ENCODE measurements at places on chromosomes 11 and 22.
A peak's percentile ranks its signal among the peaks of the same experiment; 100 is the strongest.

- DNase-seq = peak; percentile 25
Observed at GRCh38 chr11:116853461-116854073, 16.1 kb upstream of the APOA1 start.

GRCh38 chr11:122755941-122756340 is 82.4 kb upstream of the CRTAM start:
- no peak for DNase-seq

DNA sequence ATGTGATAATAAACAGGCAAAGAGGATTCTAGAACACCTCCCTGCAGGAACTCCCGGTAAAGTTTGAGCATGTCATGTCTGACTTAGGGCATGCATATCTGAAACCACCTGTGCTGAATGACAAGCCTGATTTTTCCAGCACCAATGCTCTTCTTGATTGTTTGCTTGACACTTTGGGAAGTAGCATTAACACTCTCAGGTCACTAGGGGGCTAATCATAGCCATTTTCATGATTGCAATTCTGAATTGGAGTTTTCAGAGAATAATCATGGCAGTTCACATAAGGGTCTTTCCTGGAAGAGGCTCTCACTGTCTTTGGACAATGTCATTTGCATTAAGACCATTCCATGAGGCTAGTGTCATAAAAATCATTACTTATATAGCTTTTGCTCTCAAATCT is 234.4 kb upstream of the MTNR1B start:
- no peak for DNase-seq

DNA sequence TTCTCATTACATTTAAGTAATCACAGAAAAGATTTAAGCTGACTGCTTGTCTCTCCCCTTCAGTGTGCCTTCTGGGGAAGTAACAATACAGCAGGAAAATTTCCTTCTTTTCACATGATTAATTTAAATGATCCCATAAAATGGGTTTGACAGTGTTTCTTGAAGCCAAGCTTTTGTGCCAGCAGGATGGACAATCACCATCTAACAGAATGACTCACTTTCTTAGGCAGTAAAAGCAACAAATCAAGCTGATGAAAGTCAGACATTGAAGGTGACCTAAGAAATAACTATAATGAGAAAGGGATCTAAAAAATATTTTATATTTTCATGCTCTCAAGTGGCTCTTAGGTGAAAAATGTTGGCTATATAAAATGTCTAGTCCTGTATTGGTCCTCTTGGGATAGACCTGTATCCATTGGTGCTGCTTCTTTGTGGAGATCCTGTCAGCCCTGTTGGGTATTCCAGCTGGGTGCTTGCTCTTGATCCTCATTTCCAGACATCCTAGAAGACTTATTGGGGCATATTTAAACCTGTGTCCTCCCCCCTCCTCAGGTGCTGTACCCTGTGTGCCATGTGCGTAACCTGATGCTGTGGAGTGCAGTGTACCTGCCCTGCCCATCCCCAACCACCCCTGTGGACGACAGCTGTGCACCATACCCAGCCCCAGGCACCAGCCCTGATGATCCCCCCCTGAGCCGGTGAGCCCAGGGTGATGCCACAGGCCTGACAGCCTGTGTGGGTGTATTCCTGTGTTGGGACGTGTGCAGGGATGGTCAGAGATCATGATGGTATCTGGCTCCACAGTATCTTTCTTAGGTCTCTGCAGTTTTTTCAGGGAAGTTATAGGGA is 62.7 kb upstream of the HORMAD2 start:
- DNase-seq = no peak

DNA sequence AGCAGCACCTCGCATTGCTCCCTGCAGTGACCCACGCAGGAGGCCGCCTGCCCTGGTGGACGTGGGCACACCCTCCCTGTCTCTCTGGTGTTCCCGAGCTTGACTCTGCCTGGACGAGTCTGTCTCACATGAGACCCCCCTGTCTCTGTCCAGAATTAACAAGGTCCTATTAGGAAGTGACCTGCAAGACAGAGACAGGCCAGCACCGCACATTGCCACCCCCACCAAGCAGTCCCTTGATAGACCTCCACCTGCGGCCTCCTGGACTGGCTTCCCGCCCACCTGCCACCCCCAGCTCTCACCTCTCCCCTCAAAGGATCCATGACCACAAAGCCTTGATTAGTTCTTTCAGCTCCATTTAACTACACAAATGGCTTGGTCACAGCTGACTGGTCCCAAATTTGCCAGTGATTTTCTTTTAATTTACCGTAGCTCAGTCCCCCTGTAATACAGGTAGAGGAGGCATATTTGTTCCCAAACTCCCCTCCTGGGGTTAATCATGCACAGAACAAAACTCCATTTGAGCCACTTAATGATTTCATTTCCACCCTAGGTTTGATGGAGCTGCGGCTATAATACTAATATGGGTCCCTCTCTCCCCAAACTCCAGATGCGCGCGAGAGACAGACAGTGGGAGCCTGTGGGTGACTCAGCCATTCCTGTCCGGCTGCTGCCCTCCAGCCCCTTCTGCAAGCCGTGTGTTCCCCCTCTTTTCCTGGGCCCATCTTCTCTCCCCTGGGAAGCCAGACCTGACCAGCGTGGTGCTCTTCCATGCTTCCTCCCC is 11.2 kb downstream of the SPATA19 start:
- DNase-seq = no peak

DNA sequence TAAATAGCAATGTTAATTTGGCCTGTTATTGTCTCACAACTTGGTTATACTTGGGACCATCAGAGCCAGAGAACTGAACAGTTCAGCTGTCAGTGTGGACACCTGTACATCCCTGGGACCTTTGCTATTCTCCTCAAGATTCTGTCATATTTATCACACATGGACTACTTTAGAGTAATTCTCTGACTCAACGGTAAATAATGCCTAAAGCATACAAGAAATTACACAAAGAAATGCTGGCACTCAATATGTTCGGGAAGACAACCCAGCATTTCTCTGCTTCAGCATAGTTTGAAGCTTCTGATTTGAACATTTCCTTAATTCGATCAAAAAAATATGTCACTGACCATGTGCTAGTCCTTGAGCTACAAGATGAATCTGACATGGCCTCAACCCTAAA is 34.6 kb upstream of the MMP13 start:
- no peak for DNase-seq

DNA sequence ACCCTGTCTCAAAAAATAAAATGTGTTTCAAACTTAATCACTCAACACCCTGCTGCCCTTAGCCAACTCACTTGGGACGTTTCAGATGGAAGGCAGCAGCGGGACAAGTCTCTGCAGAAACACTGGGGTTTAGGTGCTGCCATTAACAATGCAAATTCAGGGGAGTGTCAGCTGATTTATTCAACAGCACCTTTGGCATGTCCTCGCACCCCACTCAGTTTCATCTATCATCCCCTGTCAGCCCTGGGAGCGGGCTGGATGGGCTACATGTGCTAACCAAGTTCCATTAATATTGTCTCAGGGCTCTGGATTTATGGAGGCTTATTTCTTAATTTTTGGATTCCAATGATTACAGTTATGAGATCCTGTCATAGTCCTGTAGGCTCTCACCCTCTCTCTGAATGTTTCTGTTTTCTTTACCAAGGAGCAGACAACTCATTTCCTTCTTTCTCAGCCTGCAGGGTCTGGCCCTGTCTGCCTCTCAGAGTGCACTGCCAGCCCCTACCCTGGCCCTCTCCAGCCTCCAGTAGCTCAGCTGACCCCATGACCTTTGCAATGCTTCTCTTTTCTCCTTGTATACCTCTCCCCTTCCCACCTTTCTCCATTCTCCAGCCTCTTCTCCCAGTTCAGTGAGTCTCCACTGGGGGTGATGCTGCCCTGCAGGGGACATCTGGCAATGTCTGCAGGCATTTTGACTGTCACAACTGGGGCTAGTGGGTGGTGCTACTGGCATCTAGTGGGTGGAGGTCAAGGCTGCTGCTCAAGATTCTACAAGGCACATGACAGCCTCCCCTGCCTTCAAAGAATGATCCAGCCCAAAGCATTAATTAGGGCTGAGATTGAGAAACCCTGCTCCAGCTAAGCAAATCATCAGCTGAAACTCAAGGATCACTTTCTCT is 79.0 kb downstream of the APIP start:
- no peak for DNase-seq

DNA sequence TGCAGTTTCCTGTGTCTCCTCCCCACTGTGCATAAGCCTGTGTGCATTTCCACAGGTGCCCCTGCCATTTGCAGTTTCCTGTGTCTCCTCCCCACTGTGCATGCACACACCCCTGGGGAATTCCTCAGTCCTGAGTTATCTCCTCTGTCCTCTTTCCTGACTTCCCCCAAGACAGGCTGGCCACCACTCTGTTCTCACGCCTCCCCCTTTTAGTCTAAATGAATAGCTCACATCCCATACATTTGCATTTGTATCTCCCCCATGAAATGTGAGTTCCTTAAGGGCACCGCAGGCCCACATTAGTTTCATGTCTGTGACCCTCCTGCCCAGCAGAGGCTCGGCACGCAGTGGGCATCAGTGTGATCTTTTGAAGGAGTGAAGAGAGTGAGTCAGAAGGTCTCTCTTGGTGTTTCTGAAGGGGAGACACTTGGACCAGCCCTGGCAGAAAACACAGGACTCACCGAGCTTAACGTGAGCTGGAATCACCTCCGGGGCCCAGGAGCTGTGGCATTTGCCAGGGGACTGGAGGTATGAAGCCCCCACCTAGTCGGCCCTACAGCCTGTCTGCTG is 6.2 kb downstream of the LRRC74B start:
- DNase-seq = no peak

GRCh38 chr22:36194971-36195370 is 6.6 kb downstream of the APOL4 start:
- DNase-seq = no peak

DNA sequence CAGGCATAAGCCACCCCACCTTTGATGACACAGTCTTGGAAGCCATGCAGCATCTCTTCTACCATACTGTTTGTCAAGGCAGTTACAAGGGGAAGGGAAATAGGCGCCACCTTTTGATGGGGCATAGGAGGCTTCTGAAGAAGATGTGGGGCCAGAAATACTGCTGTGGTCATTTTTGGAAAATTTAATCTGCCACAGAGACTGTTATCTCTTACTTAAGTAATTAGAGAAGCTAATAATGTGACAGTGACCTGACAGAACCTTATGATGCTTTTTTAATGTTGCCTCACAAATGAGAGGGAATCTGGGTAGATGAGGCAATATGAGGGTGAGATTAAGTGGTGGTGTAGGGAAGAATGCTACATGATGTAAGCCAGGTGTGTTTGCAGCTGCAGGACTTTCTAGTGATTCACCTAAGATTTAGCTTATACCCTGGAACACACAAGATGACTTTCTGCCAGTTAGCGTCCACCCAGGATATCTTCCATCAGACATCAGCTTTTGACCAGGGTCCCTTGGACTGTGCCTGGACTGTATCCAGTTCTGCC is 34.3 kb upstream of the ADORA2A start:
- no peak for DNase-seq

- DNase-seq = no peak
Observed at GRCh38 chr11:73359930-73360742, 16.1 kb upstream of the RELT start.

- no peak for DNase-seq
Observed at GRCh38 chr11:9528136-9528501, 45.4 kb upstream of the WEE1 start.

GRCh38 chr11:64876835-64877341 is 1.5 kb downstream of the EHD1 start:
- no peak for DNase-seq

- DNase-seq = no peak
Observed at GRCh38 chr11:1077417-1078119, 2.9 kb downstream of the MUC2 start.

GRCh38 chr22:39938509-39939111 is 21.6 kb upstream of the TMA7B start:
- DNase-seq = peak; percentile 43

DNA sequence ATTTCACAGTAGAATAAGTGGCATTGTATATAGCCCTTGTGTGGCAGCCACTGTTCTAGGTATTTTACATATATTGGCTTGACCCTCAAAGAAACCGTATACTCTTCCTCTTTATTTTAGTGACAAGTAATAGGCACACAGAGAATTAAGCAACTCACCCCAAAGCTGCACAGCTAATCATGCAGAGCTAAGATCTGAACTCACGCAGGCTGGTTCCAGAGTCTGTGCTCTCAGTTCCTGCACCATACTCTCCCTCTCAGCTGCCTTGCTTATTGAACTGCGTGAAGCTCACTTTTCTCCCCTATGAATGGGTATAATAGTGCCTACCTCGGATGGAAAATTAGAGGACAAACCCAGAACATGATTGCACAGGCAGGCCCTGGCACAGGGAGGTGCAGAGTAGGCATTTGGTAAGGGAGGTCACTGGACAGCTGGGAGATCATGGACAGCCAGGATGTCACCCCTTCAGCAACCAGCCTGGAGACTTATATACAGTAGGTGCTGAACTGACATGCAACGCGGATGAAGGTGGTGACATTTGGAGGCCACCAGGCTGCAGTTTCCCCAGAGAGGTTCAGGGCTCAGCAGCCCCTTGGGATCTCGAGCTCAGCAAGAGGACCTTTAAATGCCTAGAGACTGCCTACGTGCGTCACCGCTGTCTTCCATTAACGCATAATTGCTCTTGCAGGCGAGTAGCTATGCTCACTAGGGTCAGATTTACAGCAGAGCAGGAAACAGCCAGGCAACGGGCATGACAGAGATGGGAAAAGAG is 78.4 kb upstream of the TP53I11 start:
- DNase-seq = no peak

- DNase-seq = no peak
Observed at GRCh38 chr22:47851586-47851985, 1089.1 kb downstream of the TBC1D22A start.

- no peak for DNase-seq
Observed at GRCh38 chr11:120179057-120179672, 31.7 kb upstream of the OAF start.

- no peak for DNase-seq
Observed at GRCh38 chr11:60954421-60954820, 2.4 kb upstream of the SLC15A3 start.

DNA sequence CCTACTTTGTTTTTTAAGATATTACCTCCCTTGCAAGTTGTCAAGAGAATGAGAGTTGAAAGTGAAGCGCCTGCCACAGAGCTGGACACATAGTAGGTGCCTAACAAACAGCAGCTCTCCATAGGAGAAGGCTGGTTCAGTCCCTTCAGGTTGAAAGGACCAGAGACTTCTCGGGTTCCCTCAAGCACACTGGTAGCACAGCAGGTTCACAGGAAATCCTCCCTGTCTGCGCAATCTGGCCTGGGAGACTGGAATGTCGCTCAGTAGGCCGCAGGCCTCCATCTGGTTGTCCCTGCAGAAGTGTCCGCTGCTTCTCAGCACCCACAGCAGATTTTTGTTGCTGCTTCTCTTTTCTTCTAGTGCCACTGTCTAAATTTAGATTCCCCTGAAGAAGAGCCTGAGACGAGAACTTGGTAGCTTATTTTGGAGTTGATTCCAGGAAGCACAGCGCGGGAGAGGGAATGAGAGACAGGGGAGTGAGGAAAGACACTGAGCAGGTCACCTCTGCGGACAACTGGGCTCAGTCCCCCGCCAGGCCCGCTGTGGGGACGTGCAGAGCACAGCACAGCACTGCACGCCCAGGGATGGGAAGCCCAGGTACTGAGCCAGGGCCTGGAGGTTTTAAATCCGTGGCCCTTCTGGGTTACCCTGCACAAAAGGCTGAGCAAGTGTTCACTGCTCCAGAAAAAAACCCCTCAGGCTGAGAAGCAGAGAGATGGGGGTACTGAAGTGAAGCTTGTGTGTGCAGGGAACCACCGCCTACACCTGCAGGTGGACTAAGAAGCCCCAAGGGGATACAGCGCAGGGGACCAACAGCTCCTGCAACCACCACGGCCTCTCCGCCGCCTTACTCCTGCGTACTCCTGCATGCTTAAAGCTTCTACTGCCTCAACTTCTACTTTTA is 31.6 kb downstream of the RBX1 start:
- DNase-seq = no peak
